ENCODE measurements at places on chromosomes 12 and 14.

DNA sequence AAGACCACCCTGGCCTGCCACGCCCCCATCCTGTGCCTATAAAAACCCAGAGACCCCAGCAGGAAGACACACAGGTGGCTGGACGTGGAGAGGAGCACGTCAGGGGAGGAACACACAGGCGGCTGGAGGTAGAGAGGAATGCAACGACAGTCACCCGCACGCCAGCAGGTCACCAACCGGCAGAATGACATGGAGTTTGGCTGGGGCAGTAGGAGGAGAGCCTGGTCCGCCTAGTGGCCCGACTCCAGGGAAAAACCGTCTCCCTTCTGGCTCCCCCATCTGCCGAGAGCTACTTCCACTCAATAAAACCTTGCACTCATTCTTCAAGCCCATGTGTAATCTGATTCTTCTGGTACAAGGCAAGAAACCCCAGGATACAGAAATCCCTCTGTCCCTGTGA lies 62.7 kb upstream of the KCNH3 start:
- no peak for DNase-seq

DNA sequence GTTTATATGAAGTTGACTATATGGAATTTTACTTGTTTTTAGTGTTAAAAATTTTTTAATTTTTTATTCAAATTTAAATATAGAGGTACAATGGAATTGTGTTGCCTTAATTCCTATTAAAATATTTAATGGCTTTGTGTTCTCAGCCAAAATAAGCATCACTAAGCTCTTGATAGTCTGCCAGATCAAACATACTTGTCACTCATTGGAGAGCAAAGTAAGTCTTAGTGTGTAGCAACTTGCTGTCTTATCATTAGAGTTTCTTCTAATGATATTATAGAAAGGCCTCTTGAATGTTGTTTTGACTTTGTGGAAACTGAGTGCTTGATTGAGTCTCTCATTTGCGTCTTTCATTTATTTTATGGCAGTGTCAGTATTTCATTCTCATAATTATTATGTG lies 10.7 kb downstream of the SFSWAP start:
- no peak for DNase-seq

DNA sequence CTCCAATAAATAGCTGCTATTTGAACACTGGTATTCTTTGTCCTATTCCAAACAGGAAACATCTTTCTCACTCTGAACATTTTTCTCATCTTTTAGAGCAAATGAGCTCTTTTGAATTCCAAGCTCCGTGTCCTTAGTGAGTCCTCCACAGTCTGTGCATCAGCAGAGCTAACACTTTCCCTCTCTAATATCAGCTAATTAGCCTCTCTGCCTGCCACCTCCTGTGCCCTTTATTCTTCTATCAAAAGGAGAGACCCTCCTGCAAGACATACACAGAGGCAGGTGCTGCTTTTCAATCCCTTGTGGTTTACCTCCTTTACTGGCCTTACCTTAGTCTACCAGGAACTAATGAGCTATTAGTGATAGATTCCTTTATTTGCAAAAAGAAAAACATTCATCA lies 178.5 kb downstream of the SLC35F4 start:
- DNase-seq, result no peak

GRCh38 chr12:113130457-113131135 lies 5.0 kb downstream of the RASAL1 start:
- DNase-seq, result peak; percentile 91

- no peak for DNase-seq
Observed at GRCh38 chr14:61599942-61600341, 95.4 kb upstream of the HIF1A start.

DNA sequence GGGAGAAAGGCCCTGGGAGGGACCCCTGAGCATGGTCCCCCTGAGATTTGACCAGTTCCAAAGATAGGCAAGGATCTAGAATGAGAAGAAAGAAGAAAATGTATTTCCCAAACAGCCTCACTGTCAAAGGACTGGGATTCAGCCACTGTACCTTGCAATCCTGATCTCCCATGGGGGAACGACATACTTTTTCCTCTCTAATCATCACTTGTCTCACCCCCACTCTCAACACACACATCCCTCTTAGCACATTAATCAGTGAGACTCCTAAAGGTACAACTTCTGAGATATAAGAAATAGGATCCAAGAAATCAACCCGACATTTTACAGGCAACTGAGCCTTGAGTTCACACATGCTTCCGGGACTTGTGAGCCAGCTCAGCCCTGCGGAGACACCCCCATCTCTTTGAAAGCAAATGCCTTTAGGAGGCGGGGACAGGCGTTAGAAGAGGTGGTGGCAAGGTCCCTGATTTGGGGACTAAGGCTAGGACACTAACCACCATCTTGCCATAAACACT lies 1.4 kb downstream of the MAP3K9 start:
- peak; percentile 77 for DNase-seq

GRCh38 chr12:26340649-26341048 lies 145.3 kb downstream of the SSPN start:
- DNase-seq, result peak; percentile 3

DNA sequence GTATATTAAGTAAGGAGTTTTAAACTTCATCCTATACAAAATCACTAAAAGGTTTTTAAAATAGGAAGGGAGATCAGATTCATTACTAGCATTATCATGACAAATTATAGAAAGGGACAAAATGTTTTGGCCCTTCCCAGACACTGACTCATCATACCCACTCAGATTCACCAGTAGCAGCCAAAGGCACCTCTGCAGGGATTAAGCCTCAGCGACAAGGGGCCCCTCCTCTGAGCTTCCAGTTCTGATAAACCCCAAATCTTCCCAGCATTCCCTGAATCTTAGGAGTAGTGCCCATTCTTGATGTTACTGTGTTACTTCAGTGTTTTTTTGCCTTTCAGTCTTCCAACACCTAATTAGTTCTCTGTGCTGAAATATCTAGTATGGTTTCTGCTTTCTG lies 14.5 kb downstream of the KRAS start:
- DNase-seq, result no peak

- no peak for DNase-seq
Observed at GRCh38 chr14:59406454-59407245, 58.5 kb downstream of the GPR135 start.

GRCh38 chr14:72753879-72754400 lies 140.0 kb downstream of the DPF3 start:
- DNase-seq, result no peak

DNA sequence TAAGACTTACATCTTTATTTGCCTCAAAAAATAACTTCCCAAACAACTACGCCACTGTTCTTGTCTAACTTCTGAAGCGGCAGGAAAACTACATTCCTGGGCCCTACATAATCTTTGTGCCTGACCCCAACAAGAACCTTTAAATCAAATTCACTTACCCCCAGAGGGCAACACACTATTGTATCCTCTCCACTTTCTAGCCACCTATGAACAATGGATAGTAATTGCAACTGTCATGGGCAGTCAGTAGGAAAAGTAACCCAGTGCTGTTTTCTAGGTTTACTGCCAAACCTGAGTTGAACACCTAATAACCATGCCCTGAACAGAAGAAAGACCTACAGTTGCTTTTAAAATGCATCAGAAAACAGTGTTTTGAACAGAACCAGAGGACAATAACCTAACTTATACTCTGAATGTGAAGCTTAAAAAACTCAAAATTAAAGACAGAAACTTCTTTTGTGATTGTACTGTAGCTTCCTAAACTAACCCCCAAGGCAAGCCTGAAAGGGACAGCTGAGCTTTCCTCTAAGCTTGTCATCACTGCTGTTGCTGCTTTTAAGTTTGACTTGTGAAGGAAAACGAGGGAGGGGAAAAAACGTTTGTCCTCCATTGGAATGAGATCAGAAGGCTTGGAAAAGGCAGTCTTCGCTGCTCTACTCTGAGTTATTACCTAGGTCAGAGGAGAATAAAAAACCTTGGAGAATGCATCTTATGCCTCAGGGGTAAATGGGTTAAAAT lies 195.7 kb downstream of the SOX5 start:
- DNase-seq, result no peak

- DNase-seq, result no peak
Observed at GRCh38 chr12:43044241-43044640, 454.7 kb upstream of the PRICKLE1 start.

- peak; percentile 36 for DNase-seq
Observed at GRCh38 chr12:118103201-118103600, 610 bp downstream of the VSIG10 start.

- no peak for DNase-seq
Observed at GRCh38 chr12:96872961-96873360, 34.1 kb upstream of the NEDD1 start.

DNA sequence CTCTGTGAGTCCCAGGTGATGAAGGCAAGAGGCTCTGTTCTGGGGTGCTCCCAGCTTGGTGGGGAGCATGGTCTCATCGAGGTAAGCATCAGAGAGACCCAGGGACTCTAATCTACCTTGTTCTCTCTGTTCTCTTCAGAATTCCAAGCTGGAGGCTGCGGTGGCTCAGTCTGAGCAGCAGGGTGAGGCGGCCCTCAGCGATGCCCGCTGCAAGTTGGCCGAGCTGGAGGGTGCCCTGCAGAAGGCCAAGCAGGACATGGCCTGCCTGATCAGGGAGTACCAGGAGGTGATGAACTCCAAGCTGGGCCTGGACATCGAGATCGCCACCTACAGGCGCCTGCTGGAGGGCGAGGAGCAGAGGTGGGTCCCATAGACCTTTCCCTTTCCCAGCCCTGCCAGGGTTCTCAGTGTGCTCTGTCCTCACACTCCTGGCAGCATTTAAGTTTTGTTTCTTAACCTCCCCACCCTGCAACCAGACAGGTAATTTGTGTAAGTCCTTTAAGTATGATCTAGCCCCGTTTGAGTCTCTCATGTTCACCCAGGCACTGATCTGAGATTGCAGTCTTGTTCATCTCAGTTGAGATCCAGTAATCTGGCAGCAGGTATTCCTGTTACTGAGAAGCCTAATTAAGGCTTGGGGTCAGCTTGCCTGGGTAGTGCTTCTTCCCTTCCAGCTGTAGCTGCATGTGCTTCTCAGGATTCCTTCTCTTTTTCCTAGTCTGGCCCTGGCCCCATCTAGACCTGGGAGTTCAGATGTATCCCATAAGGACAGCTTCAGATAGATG lies 14.8 kb upstream of the KRT81 start:
- no peak for DNase-seq

GRCh38 chr12:109255377-109255776 lies 53.7 kb downstream of the FOXN4 start:
- DNase-seq, result no peak

- peak; percentile 46 for DNase-seq
Observed at GRCh38 chr12:57477710-57478681, 1.7 kb downstream of the ARHGAP9 start.

DNA sequence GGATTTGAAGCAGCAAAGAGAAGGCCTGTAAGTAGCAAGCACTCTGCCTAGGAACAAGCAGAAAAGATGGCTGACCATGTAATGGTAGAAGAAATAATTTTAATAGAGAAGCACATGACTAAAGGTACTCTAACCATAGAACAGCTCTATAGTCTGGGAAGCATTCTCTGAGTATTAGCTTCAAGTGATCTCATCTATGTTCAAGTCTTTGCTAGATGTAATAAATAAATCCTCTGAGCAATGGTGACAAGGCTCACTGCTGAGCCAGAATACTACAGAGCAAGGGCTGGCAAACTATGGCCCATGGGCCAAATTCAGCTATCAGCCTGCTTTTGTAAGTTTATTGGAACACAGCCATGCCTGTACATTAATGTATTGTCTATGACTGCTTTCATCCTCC lies 84.8 kb downstream of the PEBP1 start:
- peak; percentile 17 for DNase-seq

- DNase-seq, result peak; percentile 66
Observed at GRCh38 chr12:116539905-116540482, 19.2 kb upstream of the MAP1LC3B2 start.

GRCh38 chr14:58944343-58944967 lies 244.0 kb upstream of the DAAM1 start:
- no peak for DNase-seq

DNA sequence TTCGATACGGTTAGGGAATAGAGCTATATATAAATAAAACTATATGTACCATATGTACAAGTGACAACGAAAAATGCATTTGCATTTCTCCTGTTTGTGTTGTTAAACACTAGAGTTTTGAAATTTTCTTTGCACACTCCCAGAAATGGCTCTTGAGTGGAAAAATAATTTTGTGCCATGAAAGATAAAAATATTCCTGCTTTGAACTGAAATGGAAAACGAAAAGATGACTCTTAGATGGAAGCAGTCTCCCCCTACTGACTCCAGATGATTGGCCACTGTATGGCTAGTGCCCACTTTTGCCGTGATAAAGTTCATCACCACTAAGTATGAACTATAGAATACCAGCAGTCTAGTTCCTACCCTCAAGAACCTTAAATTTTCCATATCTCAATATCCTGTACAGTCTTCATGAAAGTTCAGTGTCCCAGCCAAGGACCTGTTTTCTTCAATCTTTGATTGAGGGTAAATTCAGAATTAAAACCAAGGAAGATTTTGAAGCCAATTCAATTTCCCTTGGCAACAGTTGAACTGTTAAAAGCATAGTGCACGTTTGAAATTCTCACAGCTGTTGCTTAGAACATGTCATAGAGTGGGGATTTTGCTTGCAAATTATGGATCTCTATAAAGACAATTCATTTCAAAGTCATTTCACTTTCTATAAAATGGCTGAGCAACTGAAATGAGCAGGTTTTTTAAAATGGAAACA lies 1.6 kb upstream of the PPP2R5E start:
- no peak for DNase-seq

- no peak for DNase-seq
Observed at GRCh38 chr12:52056801-52057637, 5.8 kb downstream of the NR4A1 start.

- no peak for DNase-seq
Observed at GRCh38 chr14:50123062-50123461, 6.7 kb upstream of the VCPKMT start.

- DNase-seq, result no peak
Observed at GRCh38 chr14:104868060-104868740, 3.1 kb downstream of the CEP170B start.

DNA sequence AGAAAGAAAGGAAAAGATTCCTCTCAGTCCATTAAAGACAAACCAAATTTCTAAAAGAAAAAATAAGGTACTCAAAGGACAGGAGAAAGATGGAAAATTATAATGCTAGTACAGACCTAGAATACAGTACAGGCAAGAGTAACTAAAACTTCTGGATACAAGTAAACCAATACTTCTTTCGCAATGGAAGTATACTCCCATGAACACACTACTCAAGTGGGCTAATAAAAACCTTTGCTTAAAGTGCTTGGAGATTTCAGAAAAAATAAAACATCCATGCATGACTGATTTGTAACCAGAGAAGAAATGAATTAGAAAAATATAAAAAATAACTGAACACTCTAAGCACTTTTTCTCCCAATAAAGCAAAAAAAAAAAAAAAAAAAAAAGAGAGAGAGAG lies 3.5 kb downstream of the ZBTB25 start:
- no peak for DNase-seq

GRCh38 chr14:54443981-54444380 lies 2.8 kb upstream of the CNIH1 start:
- DNase-seq, result no peak

DNA sequence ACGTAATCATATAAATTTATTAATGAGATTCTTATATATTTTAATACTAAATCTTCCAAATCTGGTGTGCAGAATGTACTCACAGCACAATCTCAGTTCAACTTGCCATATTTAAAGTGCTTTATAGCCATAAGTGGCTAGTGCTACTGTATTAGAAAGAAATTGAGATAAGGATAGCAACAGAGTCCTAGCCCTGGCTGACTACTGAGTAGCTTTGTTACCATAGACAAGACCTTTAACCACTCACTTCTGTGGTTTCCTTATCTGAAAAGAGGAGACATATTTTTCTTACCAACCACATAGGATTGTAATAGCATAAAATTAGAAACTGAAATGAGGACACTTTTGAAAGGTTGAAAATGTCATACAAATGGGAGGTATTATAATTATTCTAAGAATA lies 2.0 kb upstream of the CHURC1 start:
- no peak for DNase-seq

Measured in kidney tubule cell (primary cell).